Stimulated activated CD4-positive, alpha-beta T cell treated with anti-CD3 and anti-CD28 coated beads, Interleukin-1b, Interleukin-23, amount 100 ng/mL, for 4 hours (primary cell): ENCODE measurements at places on chromosomes 12 and 14.

GRCh38 chr14:53957739-53958138 is 1.1 kb upstream of the BMP4 start:
- no peak for DNase-seq

DNA sequence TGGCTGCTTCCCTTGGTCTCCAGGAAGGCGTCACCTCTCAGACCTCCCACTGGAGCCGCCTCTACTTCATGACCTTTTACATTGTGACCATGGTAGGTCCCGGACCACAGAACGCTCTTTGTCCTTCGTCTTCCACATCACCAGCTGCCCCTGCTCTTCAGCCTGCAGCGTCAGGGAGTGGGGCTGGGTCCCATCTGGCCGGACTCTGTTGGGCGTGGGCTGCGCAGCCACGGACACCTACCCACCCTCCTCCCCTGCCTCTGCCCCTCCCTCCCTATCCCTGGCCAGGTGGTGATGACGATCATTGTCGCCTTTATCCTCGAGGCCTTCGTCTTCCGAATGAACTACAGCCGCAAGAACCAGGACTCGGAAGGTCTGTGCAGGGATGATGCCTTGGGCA is 43.3 kb downstream of the SLC8B1 start:
- no peak for DNase-seq

- no peak for DNase-seq
Measured at GRCh38 chr12:58163021-58163420, 221.7 kb downstream of the ATP23 start.

- no peak for DNase-seq
Measured at GRCh38 chr14:92259613-92260357, 63.2 kb upstream of the SLC24A4 start.

GRCh38 chr12:52147367-52147963 is 44.3 kb downstream of the KRT80 start:
- DNase-seq = no peak

DNA sequence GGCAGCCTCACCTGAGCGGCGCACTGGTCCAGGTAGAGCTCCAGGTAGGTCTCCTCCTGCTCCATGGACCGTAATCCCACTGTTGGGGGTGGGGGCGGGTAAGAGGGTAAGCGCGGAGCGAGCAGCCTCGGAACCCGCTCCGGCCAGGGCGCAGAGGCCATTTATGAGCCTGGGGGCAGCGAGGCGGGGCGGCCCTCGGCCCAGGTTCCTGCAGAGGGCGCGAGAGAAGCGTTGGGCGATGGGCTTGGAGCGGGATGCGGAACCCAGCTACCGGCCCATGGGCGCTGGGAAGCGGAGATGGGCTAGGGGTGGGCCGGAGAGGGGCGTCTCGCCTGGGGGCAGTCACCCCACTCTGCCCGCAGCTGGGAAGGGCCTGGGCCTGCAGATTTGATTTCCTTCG is at the start of gene TBPL2:
Gene TBPL2, minus strand, starts transcription at position 232 of the 400 bp plus-strand sequence. Its CDS starts 167 bp downstream, at position 65.
- no peak for DNase-seq

GRCh38 chr14:20503898-20504297 is 1.4 kb upstream of the RNASE10 start:
- DNase-seq = no peak

DNA sequence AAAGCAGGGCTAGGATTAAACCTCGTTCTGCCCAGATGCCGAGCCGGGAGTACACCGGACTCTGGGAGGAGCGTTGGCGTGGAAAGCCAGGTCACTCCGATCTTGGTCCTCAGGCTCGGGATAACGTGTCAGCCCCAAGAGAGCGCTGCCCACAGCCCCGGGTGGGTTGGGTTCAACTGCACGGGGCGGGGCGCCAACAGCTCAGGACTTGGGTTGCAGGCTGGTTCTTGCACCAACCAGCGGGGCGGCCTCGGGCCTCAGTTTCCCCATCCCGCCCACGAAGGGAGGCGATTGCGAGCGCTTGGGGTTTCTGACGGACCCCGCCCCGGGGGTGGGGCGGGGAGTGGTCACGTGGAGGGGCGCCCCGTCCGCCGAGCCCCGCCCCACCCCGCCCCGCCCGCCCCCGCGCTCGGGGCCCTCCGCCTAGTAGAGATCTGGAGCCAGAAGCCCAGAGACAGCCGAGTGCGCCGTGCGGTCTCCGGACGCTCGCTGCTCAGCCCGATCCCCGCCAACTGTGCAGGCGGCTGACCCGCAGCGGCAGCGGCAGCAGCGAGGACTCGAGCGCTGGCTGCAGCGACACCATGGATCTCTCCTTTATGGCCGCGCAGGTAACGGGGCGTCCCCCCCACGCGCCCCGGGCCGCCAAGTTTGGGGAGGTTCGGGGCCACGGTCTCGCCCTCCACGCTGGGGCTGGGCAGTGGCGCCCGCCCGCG is at the start of gene C14orf132:
Gene C14orf132, plus strand, starts transcription at position 443 of the 713 bp plus-strand sequence. Its CDS starts 139 bp downstream, at position 582.
- DNase-seq = peak; percentile 45

DNA sequence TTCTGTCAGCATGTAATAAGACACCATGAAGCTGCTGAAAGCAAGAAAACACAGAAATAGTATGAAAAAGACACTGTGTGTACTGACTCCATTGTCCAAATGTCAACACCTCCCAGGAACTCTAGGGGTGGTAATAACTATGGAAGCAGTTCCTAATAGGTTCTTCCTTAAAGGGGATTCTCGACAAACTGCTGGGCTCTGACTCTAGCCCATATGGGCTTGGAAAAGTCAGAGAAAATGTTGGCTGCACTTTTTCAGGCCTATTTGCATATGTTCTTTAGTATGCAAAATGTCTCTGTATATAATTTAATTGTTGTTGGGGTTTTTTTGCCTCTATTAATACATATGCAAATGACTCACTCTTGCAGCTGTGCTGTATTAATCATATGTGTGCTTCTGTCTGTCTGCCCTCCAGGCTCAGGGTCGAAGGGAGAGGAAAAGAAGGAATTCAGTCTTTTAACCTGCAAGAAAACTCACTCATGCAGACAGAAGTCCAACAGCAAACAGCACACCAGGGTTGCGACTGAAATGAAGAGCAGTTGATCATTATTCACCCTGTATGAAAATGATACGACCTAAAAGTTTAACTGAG is 317.6 kb downstream of the SOX5 start:
- no peak for DNase-seq

GRCh38 chr14:100386121-100386520 is 63.0 kb downstream of the SLC25A47 start:
- no peak for DNase-seq

DNA sequence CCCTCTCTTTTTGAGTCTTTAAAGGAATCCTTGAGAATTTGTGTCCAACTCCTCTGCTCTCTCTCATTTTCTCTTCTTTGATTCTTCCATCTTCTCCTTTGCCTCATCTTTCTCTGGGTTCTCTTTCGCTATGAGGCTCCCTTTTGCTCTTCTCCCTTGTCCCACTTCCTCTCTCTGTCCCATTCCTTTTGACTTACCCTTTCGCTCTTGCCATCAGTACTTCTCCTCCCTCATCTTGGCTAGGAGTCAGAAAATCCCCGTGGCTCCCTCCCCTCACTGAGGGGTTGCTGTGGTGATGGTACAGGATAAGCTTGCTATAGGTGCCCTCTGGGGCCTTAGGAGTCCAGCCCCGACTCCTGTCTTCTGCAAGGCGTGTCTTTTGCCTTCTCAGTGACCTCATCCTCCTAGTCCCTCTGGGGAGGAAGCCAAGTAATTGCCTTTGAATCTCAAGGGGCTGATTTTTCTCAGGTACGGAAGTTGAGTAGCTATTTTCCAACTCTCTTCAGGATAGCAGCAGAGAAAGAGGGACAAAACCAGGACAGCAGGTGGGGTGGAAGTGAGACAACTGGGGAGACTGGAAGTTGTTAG is 6.4 kb downstream of the PDE1B start:
- no peak for DNase-seq

DNA sequence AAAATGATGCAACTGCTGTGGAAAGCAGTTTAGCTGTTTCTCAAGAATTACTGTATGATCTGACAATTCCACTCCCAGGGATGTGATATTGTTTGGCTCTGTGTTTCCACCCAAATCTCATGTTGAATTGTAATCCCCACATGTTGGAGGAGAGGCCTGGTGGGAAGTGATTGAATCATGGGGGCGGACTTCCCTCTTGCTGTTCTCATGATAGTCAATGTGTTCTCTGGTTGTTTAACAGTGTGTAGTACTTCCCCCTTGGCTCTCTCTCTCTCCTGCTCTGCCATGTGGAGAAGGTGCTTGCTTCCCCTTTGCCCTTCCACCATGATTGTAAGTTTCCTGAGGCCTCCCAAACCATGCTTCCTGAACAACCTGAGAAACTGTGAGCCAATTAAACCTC is 93.4 kb upstream of the CPM start:
- DNase-seq = no peak

DNA sequence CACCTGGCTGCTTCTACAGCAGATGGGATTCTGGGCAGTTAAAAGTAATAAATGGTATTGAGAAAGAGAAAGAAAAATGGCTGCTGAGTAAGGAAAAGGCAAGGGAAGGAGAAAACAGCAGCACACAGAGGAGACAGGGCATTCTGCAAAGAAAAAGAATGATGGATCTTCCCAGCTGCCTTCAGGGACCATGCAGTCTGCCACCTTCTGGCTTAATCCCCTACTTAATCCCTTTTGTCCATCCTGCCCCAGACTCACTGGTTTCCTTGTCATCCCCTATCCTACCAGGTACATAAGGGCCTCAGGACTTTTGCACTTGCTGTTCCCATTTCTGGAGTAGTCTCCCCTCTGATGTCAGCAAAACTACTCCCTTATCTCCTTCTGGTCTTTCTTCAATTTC is 107.6 kb downstream of the GAS2L3 start:
- no peak for DNase-seq

- DNase-seq = no peak
Measured at GRCh38 chr12:103422746-103423515, 72.8 kb downstream of the C12orf42 start.

- DNase-seq = no peak
Measured at GRCh38 chr14:78469947-78470346, 299.8 kb downstream of the NRXN3 start.

DNA sequence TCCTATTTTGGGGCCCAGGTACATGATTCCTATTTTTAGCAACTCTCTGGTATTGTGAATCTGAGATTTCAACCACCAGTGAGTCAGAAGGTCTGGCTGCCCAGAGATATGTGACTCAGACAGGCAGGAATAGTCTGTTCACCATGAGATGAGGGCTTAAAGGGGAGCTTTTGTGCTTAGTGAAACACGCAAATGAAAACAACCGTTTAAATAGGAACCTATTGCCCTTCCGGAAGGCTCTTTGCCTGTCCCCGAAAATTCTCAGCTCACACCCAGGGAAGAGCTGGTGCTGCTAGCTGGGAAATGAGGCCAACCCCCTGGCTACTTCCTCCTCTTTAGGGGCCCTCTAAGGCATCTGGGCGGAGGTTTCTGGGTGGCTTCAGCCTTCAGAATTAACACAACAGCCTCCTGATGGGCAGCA is 283.6 kb downstream of the CACNA1C start:
- no peak for DNase-seq

- no peak for DNase-seq
Measured at GRCh38 chr12:120223458-120224303, 22.8 kb upstream of the RPLP0 start.

DNA sequence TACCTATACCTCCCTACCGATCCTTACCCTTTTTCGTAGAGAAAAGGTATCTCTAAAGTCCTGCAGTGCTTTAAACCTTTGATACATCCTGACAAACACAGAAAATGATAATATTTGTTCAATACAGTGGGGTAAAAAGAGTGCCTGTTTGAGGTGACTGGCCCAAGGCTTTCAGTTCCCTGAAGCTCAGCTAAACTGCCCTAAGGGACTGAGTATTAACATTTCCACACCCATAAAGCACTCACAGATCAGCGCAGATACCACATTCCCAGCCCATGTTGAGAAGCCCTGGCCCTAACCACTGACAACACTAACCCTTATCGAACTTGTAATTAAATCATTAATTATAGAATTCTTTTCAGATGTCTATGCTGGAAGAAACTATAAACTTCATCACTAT is 108.7 kb downstream of the DIP2B start:
- DNase-seq = no peak

GRCh38 chr14:71463807-71464206 is 468.4 kb upstream of the RGS6 start:
- no peak for DNase-seq

- no peak for DNase-seq
Measured at GRCh38 chr12:131038961-131039950, 85.5 kb downstream of the ADGRD1 start.

- DNase-seq = no peak
Measured at GRCh38 chr12:116650062-116650461, 87.8 kb downstream of the SPRING1 start.

DNA sequence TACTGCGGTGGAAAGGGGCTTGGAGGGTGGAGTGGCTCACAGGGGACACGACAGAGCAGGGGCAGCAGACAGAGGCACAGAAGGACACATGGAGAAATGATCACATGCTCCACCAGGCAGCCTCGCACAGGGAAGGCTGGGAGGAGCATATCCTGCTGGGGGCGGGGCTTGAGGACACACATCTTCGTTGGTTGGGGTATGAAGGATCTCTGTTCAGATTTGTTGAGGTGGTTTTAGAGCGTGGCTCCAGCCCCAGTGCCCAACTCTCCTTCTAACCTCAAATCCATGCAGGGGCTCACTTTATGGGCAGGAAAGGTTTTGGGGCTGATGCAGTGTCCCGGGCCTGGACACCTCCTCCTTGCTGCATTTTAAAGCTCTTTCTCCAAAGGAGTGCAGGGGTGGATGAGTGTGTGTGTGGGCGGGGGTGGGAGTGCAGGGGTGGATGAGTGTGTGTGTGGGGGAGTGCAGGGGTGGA is 733 bp upstream of the P3H3 start:
- peak; percentile 38 for DNase-seq

- no peak for DNase-seq
Measured at GRCh38 chr14:69519204-69520100, 34.9 kb downstream of the PLEKHD1 start.

DNA sequence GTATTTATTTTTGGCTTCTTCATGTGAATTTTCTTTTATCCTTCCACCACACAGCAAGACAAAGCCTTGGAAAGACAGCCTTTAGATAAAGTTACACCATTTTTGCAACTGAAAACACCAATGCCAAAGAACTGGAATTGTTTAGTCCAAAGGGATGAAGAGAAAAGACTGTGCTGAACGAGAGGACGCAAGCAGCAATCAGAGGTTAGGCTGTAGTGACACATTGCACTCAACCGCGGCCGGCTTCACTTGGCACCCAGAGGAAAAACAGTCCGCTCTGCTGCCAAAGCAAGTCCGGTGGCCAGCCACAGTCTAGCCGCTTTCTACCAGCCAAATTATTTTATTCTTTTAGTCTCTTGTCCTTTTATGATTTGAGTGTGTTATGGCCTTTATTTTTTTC is 49.1 kb upstream of the KCNJ8 start:
- no peak for DNase-seq

- no peak for DNase-seq
Measured at GRCh38 chr14:53450871-53451270, 297.7 kb upstream of the DDHD1 start.

- no peak for DNase-seq
Measured at GRCh38 chr12:122116707-122117535, 38.4 kb downstream of the MLXIP start.
